Activated T-helper 1 cell treated with anti-CD3 and anti-CD28 coated beads, Interleukin-12 subunit alpha, Interleukin-12 subunit beta, Interleukin-2, Interleukin-4 antibody, amounts not matched to agents 30 ng/mL and 10 ng/mL and 1 ng/mL, durations not matched to agents 14 hours and 24 hours and 36 hours (primary cell): ENCODE measurements at places on chromosomes 3 and 15. TPM values are rescaled to one million over a fixed set of nuclear protein-coding genes. Genes with fewer than 3 reads are reported as not detected.

ADAMTSL3 gene
- not detected in 2 replicates for total RNA-seq

GPR160 gene
- 3.4 and 3.5 TPM in 2 replicates for total RNA-seq

DNA sequence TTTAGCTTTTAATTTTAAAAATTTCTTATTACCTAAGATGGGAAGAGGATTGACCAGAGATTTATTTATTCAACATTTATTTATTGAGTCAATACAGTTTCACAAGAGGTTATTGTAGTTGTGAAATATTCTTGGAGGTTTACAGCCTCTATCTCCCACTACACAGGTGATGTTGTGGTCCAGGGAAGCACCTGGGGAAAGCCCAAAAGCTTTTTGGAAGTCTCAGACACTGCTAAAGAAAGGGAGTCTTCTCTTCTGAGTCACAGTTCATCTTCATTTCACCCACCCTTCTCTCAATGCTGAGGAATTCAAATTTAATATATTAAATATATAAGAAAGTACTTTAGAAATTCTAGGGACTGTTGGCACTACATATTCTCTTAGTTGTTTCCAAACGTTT lies 41.8 kb downstream of the SERPINI1 start:
- no peak overlapping the region for H3K4me3 ChIP-seq
- no peak overlapping the region for H3K27ac ChIP-seq
- no peaks in the 10 kb centered on the region for H3K27me3 ChIP-seq
- H3K4me1 ChIP-seq = no peaks in the 10 kb centered on the region

DNA sequence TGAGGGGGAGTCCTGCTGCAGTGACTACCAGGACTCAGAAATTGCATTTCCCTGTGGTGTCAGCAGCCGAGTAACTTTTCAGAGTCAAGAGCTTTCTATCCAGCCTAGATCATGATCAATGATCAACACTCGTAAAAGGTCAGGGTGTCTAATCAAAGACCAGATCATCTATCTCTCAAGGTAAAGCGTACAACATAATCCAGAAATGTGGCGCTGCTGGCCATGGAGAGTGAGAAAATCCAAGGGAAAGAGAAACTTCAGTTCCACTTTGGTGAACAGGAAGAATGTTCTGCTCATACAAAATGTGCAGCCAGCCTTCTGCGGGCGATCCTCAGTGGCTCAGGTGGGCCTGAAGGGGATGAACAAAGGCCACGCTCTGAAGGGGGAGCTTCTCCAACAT lies 1005.8 kb upstream of the NR2F2 start:
- no peaks in the 10 kb centered on the region for H3K36me3 ChIP-seq
- peaks cover 33% of the 10 kb centered on the region for H3K27me3 ChIP-seq
- H3K27ac ChIP-seq = no peak overlapping the region
- DNase-seq = no peak
- H3K4me3 ChIP-seq = no peak overlapping the region

DNA sequence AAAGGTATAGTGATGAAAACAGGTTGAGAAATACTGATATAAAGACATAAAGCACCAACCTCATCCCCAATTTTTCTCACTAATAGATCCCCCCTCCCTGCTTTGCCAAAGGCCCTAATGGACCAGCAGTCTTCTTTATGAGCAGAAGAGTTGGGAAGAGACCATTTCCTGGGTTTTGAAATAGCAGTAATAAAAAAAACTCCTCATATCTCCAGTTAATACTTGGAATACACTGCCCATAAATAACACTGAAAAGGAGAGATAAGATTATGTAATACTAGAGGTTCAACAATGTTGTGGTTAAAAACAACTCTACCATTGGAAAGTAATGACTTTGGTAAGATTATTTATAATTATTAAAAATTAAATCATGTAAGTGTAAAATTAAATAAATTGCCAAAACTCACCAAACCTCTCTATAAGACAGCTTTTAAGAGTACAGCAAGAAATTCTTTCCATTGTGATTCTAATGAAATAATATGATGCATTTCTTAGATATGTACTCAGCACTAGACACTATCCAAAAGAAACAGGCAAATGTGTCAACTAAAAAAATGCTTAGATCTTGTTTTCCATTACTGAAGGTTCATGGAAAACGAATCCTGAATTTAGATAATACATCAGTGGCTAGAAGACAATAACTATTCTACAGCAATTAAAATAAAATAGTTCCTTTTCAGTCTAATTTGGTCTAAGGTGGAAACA lies 88.2 kb downstream of the FAIM start:
- no peaks in the 10 kb centered on the region for H3K4me1 ChIP-seq
- DNase-seq = no peak
- no peak overlapping the region for H3K4me3 ChIP-seq
- no peaks in the 10 kb centered on the region for H3K27me3 ChIP-seq
- H3K27ac ChIP-seq = no peak overlapping the region
- H3K36me3 ChIP-seq = peaks cover 3% of the 10 kb centered on the region

- H3K4me1 ChIP-seq = peaks cover 38% of the 10 kb centered on the region
- peaks cover 33% of the 10 kb centered on the region for H3K36me3 ChIP-seq
- H3K27ac ChIP-seq = peak overlapping the region; percentile 85
- DNase-seq = peak; percentile 11
- H3K27me3 ChIP-seq = peaks cover 2% of the 10 kb centered on the region
These were observed 1.5 kb downstream of the DUSP7 start for GRCh38 chr3:52054661-52055511.

SLC9A9 gene
- total RNA-seq = 0.64 and 0.88 TPM in 2 replicates

CRYGS gene
- 3.2 TPM in 2 replicates for total RNA-seq

DNA sequence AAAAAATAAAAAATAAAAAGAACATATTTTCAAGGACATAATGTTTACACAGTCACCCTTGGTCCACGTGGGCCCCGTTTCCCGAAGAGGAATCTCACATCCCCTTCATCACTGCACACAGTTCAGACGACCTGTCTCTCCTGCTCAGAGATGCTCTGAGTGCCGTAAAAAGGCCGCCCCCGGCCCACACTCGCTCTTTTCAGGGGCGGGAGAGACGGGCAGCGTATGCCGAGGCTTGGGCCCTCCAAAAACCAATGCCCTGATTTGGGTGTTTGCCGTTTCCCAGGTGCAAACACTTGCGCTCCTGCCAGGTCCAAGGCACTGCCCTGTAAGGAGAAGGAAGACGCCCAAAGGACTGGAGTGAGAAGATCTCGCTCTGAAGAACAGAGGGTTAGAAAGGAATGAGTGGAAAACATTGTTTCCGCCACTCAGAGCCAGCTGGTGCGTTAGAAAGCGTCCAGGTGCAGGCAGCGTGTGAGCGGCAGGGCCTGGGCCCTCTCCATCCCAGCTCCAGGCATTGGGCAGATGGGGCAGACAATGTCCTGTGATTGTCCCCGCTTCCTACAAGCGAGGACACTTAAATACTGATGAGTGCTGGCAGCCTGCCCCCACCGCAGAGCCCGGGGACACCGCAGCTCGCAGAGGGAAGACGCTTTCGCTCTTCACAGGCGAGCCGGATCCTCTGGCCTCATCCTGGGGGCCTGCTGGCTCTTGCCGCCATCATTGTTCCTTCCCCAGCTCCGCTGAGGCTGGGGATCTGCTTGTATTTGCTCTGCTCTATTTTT lies 53.2 kb downstream of the NIPA2 start:
- no peak for DNase-seq
- H3K4me3 ChIP-seq = no peak overlapping the region
- H3K4me1 ChIP-seq = peaks cover 6% of the 10 kb centered on the region
- peaks cover 8% of the 10 kb centered on the region for H3K36me3 ChIP-seq
- no peak overlapping the region for H3K27ac ChIP-seq
- no peaks in the 10 kb centered on the region for H3K27me3 ChIP-seq

DNA sequence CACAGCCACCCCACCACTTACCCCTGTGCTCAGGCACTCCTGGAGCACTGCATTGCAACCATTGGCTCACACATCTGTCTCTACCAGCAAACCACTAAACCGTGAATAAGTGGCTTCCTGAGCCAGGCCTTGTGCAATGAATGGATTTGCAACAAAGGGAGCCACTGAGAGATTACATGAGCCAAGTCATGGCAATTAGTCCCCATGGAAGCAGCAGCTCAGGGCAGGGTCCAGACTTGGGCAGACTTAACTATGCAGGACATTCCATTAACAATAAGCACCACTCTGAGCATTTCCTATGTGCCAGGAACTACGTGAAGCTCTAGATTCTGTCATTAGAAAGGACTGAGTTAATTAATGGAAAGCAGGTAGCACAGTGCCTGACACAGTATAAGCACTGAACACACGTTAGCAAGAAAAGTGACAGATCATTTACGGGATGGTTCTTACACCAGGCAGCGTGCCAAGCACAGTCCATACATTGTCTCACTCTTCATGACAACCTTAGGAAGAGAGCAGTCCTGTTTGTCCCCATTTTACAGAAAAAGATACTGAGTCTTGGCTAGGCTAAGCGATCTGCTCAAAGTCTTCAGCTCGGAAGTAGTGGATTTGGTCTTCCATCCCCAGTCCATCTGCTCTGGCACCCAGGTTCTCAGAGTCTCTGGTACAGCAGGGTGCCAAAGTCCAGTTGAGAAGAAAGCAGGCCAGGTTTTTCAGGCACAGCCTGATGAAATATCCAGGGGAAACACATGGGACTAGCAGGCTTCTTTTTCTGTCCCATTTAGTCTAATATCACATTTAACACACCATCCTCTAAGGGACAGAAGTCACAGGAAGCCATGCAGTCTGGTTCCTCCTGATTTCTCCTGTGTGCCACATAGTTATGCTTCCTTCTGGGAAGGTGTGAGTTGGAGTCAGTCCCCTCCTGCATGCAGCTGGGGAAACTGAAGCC lies 44.1 kb downstream of the LIPC start:
- DNase-seq = no peak
- H3K27ac ChIP-seq = peak overlapping the region; percentile 87
- peaks cover 69% of the 10 kb centered on the region for H3K4me1 ChIP-seq
- peak overlapping the region; percentile 48 for H3K4me3 ChIP-seq
- peaks cover 12% of the 10 kb centered on the region for H3K36me3 ChIP-seq

GRCh38 chr3:71277341-71277740 lies 306.2 kb downstream of the FOXP1 start:
- no peaks in the 10 kb centered on the region for H3K4me1 ChIP-seq
- peaks cover 2% of the 10 kb centered on the region for H3K36me3 ChIP-seq
- H3K27ac ChIP-seq = no peak overlapping the region
- no peak for DNase-seq
- no peak overlapping the region for H3K4me3 ChIP-seq

DNA sequence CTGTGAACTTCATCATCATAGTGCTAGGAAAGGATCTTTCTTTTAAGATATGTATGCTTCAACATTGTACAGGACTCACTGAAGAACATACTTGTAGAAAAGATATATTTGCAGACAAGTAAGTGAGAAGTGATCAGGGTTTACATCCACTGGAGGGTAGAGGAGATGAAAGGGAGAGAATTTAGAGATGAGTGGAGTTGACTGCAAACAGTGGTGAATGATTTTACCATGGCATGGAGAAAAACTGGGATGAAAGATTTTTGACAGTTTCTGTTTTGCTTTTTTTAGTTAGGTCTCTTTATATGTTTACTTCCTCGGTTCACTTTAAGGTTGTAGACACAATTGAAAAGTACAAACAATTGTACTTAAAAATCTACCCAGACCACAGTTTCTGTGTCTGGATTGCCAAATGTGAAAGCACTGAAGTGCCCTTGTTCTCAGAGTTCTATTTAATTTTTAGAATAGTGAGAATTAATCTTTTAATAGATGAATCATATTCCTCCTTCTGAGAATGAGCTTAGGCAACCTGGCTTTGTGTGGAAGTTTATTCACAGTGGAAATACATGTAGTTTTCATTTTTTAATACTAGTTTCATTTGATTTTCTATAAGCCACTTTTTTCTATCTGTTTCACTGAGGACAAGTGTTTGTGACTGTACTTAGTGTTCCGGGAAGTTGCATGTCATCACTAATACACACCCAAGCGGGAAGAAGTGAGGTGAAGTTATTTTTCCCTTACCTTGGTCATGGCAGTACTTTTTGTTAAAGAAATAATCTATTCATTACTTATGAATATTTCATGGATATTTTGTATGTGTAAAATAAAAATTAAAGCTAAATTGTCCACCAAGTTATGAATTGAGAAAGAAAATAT lies 1.8 kb upstream of the GPR171 start:
- peak overlapping the region; percentile 60 for H3K4me3 ChIP-seq
- H3K4me1 ChIP-seq = peaks cover 76% of the 10 kb centered on the region
- no peaks in the 10 kb centered on the region for H3K27me3 ChIP-seq
- no peak for DNase-seq
- peak overlapping the region; percentile 92 for H3K27ac ChIP-seq

GRCh38 chr3:179929091-179929529 lies 107.6 kb downstream of the PEX5L start:
- no peak overlapping the region for H3K4me3 ChIP-seq
- H3K27ac ChIP-seq = no peak overlapping the region

SLC6A1 gene
- not detected in 2 replicates for total RNA-seq

VIPR1 gene
- 0.69 and 0.88 TPM in 2 replicates for total RNA-seq

FBLN2 gene
- not detected in 2 replicates for total RNA-seq

- peaks cover 3% of the 10 kb centered on the region for H3K27me3 ChIP-seq
- H3K36me3 ChIP-seq = no peaks in the 10 kb centered on the region
- H3K27ac ChIP-seq = no peak overlapping the region
- H3K4me1 ChIP-seq = peaks cover 9% of the 10 kb centered on the region
- no peak for DNase-seq
These were observed 80.1 kb upstream of the HERC1 start for GRCh38 chr15:63913786-63914315.

FMN1 gene
- 0.03 TPM in 1 of 2 replicates, not detected in the other for total RNA-seq

GRCh38 chr15:83207660-83208366 lies at the start of gene HDGFL3:
Gene HDGFL3, minus strand, starts transcription at chr15:83207823. Its CDS starts 409 bp downstream, at chr15:83207414.
- H3K4me1 ChIP-seq = peaks cover 27% of the 10 kb centered on the region
- DNase-seq = peak; percentile 38
- H3K27me3 ChIP-seq = peaks cover 11% of the 10 kb centered on the region
- H3K36me3 ChIP-seq = peaks cover 6% of the 10 kb centered on the region

DNA sequence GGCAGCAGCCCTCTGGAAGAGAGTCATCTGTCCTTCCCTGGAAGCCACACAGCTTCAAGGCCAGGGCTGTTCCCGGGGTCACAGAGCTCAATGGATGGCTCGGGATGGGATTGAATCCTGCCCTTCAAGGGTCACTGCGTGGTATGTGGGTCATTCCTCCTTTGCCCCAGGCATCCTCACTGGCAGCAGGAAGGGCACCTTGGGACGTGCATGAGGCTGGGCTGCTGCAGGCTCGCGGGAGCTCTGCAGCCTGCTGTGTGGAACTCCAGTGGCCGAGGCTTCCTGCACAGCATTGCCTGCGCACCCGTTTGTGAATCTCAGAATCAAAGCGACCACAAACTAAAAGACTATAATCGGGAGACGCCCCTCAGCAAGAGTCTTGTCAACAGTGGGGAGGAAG lies 60.7 kb downstream of the PCSK6 start:
- DNase-seq = no peak
- peaks cover 1% of the 10 kb centered on the region for H3K27me3 ChIP-seq
- H3K36me3 ChIP-seq = no peaks in the 10 kb centered on the region
- H3K4me1 ChIP-seq = no peaks in the 10 kb centered on the region

SLC28A1 gene
- total RNA-seq = not detected in 2 replicates

DNA sequence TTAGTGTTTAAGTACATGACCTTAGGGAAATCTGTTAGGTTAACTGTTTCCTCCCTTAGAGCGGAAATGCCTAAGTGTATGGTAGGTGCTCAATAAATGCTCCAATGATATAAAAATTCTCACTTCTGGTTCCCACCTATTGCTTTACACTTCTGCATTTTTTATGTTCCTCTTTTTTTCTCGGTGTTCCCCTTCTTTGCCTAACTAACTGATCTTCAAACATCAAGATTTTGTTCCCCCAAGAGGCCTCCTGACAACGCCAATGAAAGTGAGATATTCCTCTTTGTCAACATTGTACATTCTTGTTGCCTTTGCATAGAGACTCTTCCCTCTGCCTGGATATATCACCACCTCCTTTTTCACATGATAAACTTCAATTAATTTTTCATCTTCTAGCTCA lies 17.4 kb downstream of the SLC35A5 start:
- DNase-seq = no peak
- no peak overlapping the region for H3K4me3 ChIP-seq
- no peaks in the 10 kb centered on the region for H3K4me1 ChIP-seq
- H3K27me3 ChIP-seq = no peaks in the 10 kb centered on the region

GOLGA6B gene
- total RNA-seq = not detected in 2 replicates

SPINK8 gene
- total RNA-seq = not detected in 2 replicates
